A549 treated with Mapracorat at 1 μM for 4 hours (cell line): ENCODE measurements at places on chromosomes 6 and 20. TPM values are rescaled to one million over a fixed set of nuclear protein-coding genes. Genes with fewer than 3 reads are reported as not detected.

Gene TDP2
- 27.7 to 31.3 TPM (median 30.2 TPM) in 5 replicates for total RNA-seq

Gene MAP1LC3A
- 19.2 to 32.0 TPM (median 25.2 TPM) in 5 replicates for total RNA-seq

Gene CD93
- total RNA-seq: not detected in 5 replicates

Gene LTV1
- total RNA-seq: 33.0 to 40.4 TPM (median 34.6 TPM) in 5 replicates

Gene ZNF334
- not detected in 5 replicates for total RNA-seq

Gene JPH2
- 4.6 to 5.7 TPM (median 4.9 TPM) in 5 replicates for total RNA-seq

Gene KHDRBS2
- total RNA-seq: not detected in 5 replicates

Gene ZNF391
- 0.13 to 0.35 TPM (median 0.24 TPM) in 5 replicates for total RNA-seq

Gene CD40
- total RNA-seq: 4.2 to 4.9 TPM (median 4.5 TPM) in 5 replicates

Gene NMBR
- total RNA-seq: not detected in 5 replicates

Gene TNF
- 0.07 to 0.15 TPM (median 0.14 TPM) in 3 of 5 replicates, not detected in the others for total RNA-seq

Gene CDSN
- total RNA-seq: 0.05 TPM in 1 of 5 replicates, not detected in the others

Gene BPI
- not detected in 5 replicates for total RNA-seq

Gene HLA-DOA
- total RNA-seq: not detected in 5 replicates

Gene MYH7B
- 0.05 to 0.22 TPM (median 0.12 TPM) in 4 of 5 replicates, not detected in the other for total RNA-seq

Gene PRL
- total RNA-seq: not detected in 5 replicates

Gene KLC4
- total RNA-seq: 5.0 to 7.7 TPM (median 7.0 TPM) in 5 replicates

Gene DCDC2
- total RNA-seq: 2.3 to 3.9 TPM (median 2.8 TPM) in 5 replicates

Gene NRN1
- 0.59 to 0.98 TPM (median 0.77 TPM) in 5 replicates for total RNA-seq

Gene CTAGE9
- total RNA-seq: not detected in 5 replicates

Gene RAD21L1
- not detected in 5 replicates for total RNA-seq

Gene C20orf144
- 0.07 to 0.13 TPM (median 0.08 TPM) in 4 of 5 replicates, not detected in the other for total RNA-seq

Gene SLC22A1
- total RNA-seq: 1.9 to 3.3 TPM (median 2.4 TPM) in 5 replicates

Gene GGTLC1
- total RNA-seq: not detected in 5 replicates

Gene PKIG
- total RNA-seq: 37.1 to 43.1 TPM (median 39.8 TPM) in 5 replicates

Gene GJA10
- total RNA-seq: not detected in 5 replicates

Gene MUC21
- total RNA-seq: not detected in 5 replicates

Gene C6orf132
- total RNA-seq: 1.9 to 3.0 TPM (median 2.5 TPM) in 5 replicates

Gene TBXT
- not detected in 5 replicates for total RNA-seq

Gene SPAG4
- total RNA-seq: 3.1 to 5.9 TPM (median 4.8 TPM) in 5 replicates

Gene R3HDML
- 0.15 to 0.47 TPM (median 0.33 TPM) in 4 of 5 replicates, not detected in the other for total RNA-seq

Gene CCDC170
- total RNA-seq: 0.02 to 0.28 TPM (median 0.03 TPM) in 5 replicates

Gene ANKRD66
- total RNA-seq: not detected in 5 replicates
